ENCODE measurements at places on chromosomes 5 and 9.

DNA sequence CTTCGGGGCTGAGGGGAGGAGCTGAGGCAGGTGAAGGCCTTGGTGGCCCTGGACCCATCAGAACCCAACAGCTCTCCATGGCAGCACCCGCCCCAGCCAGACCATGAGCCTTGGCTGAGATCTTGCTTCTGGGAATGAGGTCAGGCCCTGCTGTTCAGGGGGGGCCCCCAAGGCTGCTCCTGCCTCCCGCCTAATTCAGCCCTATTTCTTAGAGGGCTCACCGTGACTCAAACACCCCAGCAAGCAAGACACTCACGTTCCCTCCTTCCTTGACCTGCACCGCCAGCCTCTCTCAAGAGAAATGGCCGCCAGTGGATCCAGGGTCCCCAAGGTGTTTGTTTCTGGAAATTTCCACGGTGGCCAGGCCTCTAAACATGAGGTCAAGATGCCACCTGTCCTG, 61.4 kb upstream of the PPP1R26 start:
- DNase-seq, result no peak

GRCh38 chr5:103228588-103228987, 30.0 kb upstream of the MACIR start:
- DNase-seq, result no peak

- DNase-seq, result no peak
Measured at GRCh38 chr9:37337301-37337890, 85.1 kb upstream of the GRHPR start.

- no peak for DNase-seq
Measured at GRCh38 chr5:761059-761771, 23.3 kb downstream of the ZDHHC11B start.

DNA sequence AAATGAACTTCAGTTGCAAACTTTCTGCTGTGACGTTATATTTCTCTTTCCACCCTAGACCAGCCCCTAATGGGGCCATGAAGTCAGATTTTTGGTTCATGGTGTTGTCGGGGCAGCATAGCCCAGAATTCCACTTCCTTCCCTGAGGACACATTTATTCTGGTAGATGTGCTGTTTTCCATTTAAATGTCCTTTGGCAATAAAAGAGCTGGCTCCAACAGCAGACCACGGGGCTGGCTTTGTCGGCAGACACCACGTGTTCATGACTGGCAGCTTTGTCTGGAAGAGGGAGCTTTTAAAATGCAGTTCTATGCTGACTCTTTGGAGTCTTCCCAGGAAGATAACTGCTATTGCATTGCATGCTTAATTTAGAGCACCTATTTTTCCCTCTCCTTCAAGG, 17.6 kb upstream of the LCP2 start:
- no peak for DNase-seq

- DNase-seq, result no peak
Measured at GRCh38 chr5:43683884-43684471, 81.0 kb downstream of the NNT start.

GRCh38 chr5:123094237-123094918, 5.3 kb downstream of the PRDM6 start:
- DNase-seq, result no peak

GRCh38 chr5:29715167-29715566, 1478.3 kb upstream of the CDH6 start:
- no peak for DNase-seq

- DNase-seq, result no peak
Measured at GRCh38 chr9:80554301-80554700, 982.5 kb downstream of the TLE4 start.

GRCh38 chr9:135489188-135489906, 9.8 kb downstream of the PPP1R26 start:
- DNase-seq, result no peak

DNA sequence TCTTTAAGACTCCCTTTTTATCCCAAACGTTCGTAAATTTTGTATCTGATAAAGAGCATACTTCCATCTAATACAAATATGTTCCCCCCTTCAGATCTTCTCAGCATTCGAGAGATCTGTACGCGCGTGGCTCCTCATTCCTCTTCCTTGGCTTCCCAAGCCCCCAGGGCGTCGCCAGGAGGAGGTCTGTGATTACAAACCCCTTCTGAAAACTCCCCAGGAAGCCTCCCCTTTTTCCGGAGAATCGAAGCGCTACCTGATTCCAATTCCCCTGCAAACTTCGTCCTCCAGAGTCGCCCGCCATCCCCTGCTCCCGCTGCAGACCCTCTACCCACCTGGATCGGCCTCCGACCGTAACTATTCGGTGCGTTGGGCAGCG, 19.9 kb downstream of the CDKN2A start:
- DNase-seq, result no peak

DNA sequence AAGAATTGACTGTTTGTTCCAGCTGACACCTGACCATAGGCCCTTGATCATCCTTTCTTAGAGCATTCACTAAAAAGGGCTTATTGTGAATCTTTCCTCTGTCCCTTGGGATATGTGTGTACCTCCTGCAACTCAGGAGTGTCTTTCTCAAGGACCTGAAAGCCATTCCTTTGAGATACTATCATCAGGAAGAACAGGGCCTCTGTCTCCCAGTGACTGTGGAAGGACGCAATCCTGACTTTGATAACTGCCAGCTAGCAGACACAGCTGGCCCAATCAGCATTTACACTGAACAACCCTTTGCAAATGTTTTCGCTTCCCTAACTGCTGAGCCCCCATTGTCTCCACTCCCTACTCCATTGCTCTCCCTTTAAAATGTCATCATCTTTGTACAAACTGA, 144.4 kb downstream of the RMI1 start:
- DNase-seq, result no peak

DNA sequence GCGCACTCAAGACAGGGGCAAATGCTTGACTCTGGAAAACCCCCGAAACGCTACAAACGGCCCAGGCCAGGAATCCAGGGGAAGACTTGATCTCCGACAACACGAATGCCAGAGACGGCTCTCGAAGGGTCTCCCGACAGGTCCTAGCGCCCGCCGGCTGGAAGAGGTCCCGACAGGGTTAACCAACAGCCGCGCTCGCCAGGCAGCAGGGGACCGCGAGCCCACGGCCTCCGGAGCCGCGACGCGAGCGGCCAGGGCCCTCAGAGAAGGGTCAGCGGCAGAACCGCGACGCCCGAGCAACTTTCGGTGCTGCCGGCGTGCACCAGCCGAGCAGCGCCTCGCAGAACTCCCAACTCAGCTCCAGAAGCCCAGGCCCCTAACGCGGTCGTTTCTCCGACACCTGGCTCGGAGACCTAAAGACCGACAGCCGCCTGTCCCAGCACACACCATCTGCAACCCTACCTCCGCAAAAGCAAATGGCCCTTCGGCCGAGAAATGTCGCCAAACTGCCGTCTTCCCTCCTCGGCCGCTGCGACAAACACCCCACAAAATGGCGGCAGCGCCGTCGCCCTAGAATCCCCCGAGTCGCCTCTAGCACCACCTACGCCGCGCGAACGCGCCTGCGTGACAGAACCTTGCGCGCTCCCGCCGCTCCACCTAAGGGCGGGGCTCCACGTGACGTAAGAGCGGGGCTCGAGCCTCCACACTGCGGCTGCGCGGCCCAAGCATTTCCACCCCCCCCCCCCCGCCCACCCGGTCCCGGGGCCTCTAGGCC, at the start of gene CLK4:
CLK4 (minus strand) TSS at position 567 of the 775 bp plus-strand sequence. CDS start 3,634 bp downstream, outside the sequence.
- peak; percentile 96 for DNase-seq

DNA sequence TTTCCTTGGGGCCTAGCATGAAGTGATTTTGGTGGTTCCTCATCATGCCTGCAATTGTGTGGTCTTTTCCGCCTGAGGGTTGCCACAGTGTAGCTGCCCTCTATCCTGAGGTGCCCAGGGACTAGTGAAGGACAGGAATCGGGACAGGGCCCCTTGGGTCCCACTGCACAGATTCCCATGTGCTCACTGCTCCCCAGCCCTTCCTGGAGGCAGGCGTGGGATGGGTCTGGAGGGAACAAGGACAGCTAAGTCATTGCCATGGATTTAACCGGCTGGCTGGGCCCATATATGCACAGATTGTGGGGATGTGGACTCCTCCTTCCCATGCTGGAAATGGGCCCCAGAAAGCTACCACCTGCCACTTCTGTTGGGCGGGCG, 122.3 kb upstream of the PITX1 start:
- DNase-seq, result no peak

DNA sequence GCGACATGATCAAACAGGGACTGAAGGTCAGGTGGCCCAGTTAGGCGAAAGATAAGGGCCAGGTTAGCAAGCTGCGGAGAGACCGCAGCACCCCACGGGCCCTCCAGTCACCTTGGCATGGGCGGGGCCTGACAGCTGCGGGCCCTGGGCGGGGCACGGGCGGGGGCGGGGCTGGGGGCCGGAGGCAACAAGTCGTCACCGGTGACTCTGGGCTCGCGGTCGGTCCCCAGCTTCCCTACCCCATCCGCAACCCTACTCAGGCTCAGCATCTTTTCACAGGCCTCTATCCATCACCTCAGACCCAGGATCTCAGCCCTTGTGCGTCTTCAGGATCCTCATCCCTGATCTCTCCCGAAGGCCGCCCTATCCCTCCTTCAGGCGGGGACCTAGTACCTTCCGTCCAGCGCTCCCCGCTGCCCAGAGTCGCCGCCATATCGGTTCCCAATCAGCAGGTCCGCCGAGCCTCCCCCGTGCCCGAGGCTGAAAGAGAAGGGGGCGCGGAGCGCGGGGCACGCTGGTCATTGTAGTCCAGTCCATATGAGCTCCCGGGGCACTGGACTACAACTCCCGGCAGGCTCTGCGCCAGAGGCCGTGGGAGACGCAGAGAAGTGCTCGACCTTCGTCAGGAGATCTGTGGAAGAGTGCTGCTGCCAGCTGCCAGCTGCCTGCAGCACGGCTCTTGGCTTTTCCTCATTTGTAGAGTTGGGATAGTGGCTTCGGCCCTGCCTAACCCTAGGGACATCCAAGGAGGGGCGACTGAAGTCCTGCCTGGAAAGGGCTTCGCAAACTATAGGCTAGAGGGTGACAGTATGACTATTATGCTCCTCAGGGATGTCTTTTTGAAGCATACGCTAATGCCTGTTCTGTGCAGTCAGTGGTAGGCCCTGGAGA, at the start of gene DNAJC18:
DNAJC18 (minus strand) TSS at position 513 of the 891 bp plus-strand sequence; CDS start at position 433, 80 bp downstream.
- DNase-seq, result peak; percentile 83

DNA sequence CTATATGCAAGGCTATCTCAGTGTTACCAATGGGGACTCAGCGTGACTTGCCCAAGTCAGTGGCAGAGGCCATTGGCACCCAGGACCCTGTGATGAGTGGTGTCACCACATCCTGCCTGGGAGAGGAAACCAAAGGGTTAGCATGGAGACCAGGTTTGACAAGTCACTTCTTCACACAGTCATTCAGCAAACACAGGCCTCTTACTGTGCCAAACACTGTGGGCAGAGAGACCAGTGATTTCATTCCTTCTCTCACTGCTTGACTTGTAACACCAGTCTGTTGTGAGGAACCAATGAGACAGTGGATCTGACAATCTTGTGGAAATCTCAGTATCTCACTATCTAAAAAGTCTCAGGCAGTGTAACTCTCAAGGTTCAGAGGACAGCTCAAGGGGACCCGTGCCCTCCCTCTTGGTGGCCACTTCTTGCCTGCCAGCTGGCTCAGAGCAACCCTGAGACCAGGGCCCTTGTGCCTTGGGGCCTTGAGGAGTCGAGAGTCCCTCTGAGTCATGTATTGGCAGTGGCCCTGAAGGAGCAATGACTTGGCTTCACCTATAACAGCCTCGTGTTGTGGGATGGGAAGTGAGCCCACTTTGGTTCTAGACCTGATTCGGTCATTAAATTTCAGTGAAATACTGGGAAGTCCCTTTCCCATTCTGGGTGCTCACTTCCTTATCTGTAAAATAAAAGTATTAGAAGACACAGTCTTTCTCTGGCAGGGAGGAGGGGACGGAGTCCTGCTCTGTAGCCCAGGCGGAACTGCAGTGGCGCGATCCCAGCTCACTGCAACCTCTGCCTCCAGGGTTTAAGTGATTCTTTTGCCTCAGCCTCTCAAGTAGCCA, 1.6 kb downstream of the FABP6 start:
- DNase-seq, result no peak

DNA sequence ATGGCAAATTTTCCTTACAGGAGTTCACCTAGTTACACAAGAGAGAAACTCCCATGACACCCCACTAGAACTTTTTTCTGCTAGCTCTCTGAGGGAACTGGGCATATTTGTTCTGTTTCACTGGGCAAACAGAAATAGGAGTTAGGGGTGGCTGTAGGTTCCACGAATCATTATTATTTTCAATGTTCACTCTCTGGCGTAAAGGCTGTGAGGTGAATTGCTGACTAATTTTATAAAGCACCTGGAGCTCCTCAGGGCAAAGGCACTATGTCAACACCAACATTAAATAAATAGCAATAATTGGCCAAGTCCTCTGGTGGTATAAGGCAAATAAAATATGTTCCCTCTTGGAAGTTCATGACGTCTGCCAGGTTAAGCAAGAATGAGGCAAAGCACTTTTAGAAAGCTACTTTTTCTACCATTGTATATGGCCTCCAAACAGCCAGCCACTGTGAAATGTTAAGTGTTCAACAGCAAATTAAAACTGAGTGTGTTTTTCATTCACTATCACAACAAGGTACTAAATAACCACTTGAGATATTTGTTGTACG, 344.6 kb downstream of the PDE4D start:
- no peak for DNase-seq

GRCh38 chr5:38866362-38867031, 20.7 kb downstream of the OSMR start:
- DNase-seq, result no peak

- no peak for DNase-seq
Measured at GRCh38 chr9:134971696-134972095, 54.0 kb upstream of the FCN1 start.

DNA sequence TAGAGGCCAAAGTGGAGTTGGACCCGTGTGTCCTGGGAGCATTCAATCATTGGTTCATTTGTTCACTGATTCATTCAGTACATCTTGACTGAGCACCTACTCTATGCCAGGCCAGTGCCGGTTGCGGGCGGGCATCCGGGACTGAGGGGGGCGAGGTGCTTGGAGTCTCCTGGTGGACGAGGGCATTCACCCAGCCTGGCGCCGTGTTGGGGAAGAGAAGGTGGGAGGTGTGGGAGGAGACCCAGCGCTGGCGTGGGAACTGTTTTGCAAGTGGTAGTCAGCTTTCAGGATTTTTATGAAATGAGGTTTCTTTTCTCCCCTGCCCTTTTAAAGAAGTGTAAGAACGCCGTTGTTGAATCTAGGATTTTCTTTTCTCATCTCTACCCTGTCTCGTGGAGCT, 37.2 kb downstream of the NCS1 start:
- no peak for DNase-seq

DNA sequence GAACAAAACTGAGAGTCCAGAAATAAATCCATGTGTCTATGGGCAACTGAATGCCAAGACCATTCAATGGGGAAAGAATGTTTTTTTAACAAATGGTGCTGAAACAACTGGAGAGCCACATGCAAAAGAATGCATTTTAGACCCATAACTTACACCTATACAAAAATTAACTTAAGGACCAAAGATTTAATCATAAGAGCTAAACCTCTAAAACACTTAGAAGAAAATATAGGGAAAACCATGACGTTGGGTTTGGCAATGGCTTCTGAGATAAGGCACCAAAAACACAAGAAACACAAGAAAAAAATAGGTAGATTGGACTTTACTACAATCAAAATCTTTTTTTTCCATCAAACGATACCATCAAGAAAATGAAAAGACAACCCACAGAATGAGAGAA, 48.4 kb upstream of the ANKRD33B start:
- no peak for DNase-seq
